ENCODE measurements at places on chromosomes 7 and 10.
A peak's percentile ranks its signal among the peaks of the same experiment; 100 is the strongest.

DNA sequence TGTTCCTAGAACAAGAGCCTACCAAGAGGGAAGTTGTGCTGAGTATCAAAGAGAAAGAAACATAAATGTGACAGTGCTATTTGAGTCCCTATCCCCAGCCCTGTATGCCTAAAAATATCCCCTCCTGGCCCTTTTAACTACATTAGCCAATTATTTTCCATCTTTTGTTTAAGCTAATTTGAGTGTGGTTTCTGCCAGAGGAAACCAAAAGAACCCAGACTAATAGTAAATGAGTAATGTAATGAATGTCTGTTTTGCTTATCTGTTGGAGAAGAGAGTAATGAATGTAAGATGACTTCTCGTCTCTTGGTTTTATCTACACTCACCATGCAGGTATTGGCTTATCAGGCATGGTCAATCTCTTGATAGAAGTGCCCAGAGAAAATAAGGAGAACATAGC is 134.4 kb upstream of the CDK1 start:
- DNase-seq: no peak

DNA sequence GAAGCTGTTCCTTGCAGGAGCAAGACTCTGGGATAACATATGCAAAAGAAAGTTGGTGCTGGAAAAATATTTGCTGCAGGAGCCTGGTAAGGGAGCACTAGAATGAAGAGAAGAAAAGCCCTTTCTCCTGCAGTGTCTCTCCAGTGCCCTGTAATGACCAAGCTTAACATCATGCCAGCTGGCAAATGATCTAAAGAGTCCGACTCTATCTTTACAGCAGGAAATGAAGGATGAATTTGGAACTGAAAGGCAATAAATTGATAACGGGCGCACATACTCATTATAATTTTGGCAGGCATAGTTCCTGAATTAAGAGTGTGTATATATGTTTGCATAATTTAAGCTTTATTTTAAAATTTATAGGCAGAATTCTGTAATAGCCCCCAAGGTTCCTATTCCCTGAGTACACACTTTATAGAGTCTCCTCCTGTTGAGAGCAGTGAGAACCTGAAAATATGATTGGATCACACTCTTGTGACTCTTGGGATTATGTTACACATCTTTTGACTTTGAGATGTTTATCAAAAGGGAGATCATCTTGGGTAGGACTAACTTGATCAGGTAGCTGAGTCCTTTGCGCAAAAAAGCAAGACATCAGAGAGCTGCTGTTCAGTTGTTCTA is 299.0 kb upstream of the MBL2 start:
- DNase-seq: no peak

DNA sequence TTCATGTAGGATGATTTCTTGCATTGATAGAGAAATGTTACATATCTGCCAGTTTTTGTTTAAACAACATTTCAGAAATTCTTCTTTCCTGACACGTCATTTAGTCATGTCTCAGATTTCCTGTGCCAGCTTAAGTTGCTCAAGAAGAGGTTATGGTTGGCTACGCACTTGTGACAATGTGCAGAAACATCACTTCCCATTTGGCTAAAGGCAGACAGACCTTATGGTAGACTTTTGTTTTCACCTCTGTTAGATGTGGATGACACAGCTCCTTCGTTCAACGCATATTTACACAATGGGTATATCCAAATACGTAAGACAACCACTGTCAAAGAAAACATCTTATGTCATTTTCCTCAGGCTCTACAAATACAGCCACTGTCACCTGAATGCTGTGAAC is 125.8 kb downstream of the DOCK4 start:
- no peak for DNase-seq

DNA sequence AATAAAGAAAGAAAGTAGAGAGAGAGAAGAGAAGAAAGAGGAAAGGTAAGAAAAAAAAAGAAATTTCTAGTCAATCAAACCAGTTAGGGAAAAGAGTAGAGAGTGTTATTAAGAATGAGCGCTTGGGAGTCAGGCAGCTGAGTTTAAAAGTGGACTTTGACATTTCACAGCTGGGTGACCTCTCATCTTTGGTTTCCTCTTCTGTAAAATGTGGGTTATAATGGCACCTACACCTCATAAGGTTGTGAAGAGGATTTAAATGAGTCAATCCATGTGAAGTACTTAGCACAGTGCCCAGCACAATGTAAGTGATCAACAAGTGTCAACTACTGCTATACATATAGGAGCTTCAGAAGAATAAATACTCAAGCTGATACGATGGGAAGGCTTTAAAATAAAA is 12.2 kb downstream of the HOXA1 start:
- DNase-seq: no peak

DNA sequence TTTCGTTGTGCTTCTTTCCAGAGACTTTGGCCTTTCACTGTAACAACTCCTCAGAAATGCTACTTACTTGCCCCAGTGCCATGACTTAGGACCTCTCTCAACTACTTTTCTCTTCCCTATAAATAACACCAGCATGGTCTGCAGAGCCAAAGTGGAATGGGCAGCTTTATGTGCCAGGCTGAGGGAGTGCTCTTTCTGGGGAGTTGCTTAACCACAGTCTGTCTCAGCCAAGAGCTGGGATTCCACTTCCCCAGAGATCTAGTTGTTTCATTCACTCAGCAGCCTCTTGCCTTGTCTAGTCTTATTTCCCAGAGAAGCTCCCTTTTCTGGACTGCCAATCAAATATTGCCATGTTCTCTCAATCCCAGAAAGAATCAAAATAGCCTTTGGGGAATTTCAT is 912.2 kb downstream of the GRID1 start:
- DNase-seq: no peak

DNA sequence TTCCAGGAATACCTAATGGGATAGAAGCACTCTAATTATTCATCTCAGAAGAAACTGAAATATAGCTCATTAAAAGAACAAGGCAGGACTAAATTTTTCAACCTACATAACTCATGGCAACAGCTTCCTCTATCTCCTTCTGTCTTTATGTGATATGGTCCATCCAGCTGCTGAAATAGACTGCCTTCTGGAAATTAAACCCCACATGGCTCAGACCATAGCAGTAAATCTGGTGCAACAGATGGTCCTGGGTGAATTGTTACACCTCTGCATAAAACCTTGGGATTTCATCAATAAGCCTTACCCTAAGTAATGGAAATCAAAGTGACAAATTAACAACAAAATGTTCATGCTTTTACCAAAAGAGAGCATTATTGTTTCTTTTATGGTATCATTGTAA is 205.6 kb upstream of the CSTF2T start:
- DNase-seq: no peak

DNA sequence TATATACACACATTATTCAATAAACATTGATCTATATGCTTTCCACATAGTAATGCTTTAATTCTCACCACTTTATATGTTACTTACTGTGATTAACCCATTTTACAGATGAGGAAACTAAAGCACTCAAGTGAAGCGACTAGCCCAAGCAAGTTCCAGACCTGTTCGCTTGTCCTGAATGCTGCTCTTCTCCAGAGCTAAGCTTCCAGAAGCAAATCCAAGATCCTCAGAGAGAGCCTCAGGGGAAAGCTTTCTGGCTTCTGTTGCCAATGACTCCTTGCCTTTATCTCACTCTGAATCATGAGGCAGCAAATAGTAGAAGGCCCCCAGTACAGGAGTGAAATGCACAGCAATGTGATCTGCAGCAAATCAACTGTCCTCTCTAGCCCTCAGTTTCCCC is 32.2 kb downstream of the XPNPEP1 start:
- DNase-seq: no peak

GRCh38 chr10:23864631-23865147 is 344.2 kb upstream of the KIAA1217 start:
- no peak for DNase-seq

GRCh38 chr7:113774182-113774807 is 144.5 kb downstream of the PPP1R3A start:
- DNase-seq: no peak

DNA sequence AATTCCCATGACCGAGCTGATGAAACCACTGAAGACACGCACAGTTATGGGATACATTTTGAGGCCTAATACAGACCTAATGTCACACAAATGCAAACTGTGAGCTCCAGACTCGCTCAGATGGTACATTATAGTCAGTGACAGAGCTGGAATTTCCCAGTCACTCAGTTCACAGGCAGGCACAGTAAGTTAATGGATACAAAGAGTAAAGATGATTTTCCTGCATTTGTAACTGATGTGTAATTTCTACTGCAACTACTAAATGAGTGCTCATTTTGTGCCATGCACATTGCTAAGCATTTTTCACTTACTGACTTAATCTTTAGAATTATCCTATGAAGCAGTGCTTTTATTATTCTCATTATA is 56.5 kb downstream of the ENO4 start:
- no peak for DNase-seq

- DNase-seq: no peak
These were observed 265.1 kb downstream of the LRMDA start for GRCh38 chr10:75696536-75696935.

DNA sequence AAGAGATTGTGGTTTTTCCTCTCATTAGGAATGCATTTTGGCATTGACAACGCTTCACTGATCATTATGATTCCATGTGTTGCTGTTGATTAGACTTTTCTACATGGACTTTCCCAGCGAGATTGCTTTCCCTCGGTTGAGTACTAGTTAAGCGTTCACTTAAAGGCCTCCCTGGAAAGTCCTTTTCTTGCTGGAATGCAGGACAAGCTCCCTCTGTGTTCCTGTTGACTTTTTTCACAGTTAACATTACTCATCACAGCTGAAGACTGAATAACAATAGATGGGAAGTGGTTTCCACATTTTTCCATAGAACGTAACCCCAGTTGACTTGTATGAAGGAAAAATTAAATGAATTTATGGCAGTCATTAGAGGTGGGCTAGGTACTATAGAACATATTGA is 2.6 kb upstream of the CAV1 start:
- DNase-seq: no peak

GRCh38 chr7:4791738-4792536 is 16.5 kb downstream of the AP5Z1 start:
- peak; percentile 76 for DNase-seq

- DNase-seq: peak; percentile 42
These were observed 57.2 kb upstream of the ECHDC3 start for GRCh38 chr10:11684717-11685645.

DNA sequence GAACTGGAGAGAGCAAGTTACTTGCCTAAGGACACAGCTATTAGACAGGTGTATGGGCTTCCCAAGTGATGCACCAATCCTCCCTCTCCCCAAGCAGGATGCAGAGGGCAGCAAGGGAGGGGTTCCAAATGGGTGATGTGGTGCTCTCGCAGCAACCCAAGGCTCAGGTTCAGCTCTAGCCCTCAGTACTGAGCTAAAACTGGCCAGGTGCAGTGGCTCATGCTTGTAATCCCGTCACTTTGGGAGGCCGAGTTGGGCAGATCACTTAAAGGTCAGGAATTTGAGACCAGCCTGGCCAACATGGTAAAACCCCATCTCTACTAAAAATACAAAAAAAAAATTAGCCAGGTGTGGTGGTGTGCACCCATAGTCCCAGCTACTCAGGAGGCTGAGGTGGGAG is 40.7 kb downstream of the GPRIN2 start:
- no peak for DNase-seq

DNA sequence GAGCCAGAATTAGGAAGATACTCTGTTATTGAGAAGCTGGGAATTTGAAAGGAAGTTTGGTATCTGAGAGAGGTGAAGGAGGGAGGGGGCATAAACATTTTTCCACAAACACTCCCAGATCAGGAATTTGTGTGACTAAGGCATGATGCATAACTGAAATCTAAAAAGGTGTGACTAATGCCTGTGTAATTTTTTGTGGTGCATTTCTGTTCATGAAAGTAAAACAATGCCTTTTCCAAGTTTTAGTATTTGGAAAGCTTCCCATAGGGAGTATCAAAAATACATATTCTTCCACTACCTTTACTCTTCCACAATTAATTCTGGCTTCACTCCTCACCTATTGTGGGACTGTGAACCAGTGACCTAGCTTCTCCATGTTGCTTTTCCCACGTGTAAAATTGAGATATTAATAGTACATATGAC is 56.4 kb upstream of the CAV2 start:
- DNase-seq: no peak

DNA sequence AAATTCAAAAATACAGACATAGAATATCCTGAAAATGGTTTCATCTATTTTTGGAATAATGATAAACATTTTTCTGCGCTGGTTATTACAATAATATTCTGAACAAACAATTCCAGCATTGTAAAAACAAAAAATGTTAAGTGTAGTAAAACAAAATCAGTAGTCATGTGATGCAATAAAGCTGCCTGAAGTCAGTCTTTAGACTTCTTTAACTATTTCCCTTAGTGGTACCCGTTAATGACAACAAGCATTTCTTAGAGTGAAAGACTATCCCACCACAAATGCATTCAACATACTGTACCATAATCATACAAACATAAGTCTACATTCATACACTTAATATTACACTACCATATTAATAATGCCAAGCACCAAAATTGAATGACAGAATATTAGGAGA is 1.6 kb downstream of the SKAP2 start:
- DNase-seq: no peak

- no peak for DNase-seq
These were observed 57.2 kb downstream of the CALML3 start for GRCh38 chr10:5581670-5582566.

- peak; percentile 33 for DNase-seq
These were observed 2.7 kb upstream of the PDGFA start for GRCh38 chr7:522071-522950.

DNA sequence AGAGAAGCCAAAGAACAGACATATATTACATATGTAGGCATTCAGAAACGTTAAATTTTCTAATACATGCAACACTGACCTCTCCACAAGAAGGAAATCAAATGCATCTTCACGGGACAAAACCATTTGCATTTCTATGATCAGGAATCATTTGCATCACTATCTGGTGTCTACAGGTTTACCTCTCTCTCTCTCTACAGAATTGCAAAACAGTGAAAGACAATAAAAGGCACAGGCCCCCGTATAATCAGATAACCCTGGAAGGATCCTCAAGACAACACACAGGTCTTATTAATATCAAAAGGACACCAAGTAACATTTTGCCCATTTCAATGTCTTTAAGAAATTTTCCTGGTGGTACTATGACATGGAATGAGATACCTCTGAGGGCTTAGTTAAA is 306.3 kb downstream of the GPAM start:
- DNase-seq: no peak

- no peak for DNase-seq
These were observed 193.6 kb downstream of the MAD1L1 start for GRCh38 chr7:2038931-2039728.

GRCh38 chr10:101358706-101359300 is 4.8 kb downstream of the BTRC start:
- DNase-seq: no peak

DNA sequence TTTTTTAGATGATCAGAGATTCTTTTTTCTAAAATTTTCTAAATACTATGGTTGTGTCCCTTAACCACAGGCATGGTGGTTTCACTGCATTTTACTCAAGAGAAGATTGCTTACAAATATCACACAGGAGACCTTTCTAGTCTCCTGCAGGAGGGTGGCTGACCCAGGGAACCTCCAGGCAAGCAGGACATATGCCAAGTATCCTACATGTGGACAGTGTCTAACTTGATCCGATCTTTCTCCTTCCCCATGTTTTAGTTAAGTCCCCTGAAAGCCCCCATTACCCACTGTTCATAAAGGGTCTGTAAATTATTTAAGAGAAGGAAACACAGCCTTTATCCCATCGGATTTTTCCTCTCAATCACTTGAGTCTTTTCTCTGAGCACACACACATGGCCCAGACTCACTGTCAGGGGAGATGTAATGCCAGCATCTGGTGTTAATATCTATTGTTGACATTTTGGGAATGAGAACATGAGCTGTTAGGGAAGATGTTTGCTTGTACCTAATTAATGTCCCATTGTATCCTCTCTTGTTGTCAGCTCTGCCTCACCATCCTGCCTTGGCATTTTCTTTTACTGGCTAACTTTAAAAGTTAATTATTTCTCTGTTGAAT is 755.2 kb downstream of the AUTS2 start:
- DNase-seq: no peak

All from stimulated activated CD4-positive, alpha-beta T cell treated with anti-CD3 and anti-CD28 coated beads, Interleukin-2, amount 100 ng/mL, for 4 hours (primary cell).